ENCODE measurements at places on chromosomes 6 and 20. TPM values are rescaled to one million over a fixed set of nuclear protein-coding genes. Genes with fewer than 3 reads are reported as not detected.

DNA sequence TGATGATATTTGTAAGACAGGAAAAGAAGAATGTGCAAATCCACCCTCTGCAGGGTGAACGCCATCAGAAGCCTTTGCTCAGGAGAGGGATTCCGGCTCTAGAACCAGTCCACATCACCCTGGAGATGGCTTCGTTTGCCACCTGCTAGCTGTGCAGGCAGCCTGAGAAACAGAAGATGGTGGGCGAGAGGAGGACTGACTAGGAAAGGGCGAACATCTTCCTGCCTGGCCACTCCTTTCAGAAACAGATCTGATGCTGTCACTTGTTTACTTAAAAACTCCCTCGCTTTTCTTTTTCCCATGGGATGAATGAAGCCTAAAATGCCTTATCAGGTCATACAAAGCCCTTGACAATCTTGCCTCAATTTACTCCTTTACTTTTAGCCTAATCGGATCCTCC, 1.2 kb downstream of the PTPRA start:
- no peak for DNase-seq

DNA sequence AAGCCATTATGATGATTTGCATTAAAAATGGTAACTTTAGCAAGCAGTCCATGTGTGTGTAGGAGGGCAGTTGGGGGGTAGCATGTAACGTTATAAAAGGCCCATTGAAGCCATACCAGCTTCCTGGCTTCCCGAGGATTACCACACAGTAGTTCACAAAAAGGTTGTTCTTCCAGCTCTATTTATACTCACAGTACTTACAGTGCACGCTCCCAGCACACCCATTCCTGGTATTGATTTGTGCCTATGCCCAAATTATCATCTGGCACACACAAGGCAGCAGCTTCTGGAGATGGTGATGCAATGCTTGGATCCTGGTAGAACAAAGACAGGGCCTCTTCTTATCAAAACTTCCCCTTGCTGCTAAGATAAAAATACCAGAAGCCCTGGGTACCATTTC, 436.8 kb downstream of the HAO1 start:
- no peak for DNase-seq

DNA sequence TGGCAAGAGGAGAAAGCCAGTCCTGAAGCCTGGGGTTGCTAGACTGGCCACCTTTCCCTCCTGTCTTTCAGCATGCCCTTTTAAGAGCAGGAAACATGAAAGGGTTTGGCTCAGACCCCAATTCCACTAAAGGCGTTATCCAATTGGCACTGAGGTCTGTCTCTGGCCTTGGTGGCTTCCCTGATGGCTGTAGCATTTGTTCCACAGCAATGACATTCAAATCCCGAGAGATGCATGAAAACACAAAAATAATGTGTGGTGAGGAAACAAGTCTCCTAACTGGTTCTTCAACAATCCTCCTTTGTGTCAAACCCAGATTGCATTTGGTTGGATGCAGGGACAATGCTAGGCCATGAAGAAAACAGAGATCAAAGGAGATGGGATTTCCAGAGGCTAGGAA, 56.5 kb upstream of the ADTRP start:
- DNase-seq: no peak

Gene VIP
- 1.00 TPM for polyA plus RNA-seq

Gene PDYN
- 0.43 TPM for polyA plus RNA-seq

Gene COL19A1
- polyA plus RNA-seq: 3.1 TPM

Gene EYS
- 0.65 TPM for polyA plus RNA-seq

GRCh38 chr6:121630716-121631115, 195.3 kb downstream of the GJA1 start:
- no peak for DNase-seq

DNA sequence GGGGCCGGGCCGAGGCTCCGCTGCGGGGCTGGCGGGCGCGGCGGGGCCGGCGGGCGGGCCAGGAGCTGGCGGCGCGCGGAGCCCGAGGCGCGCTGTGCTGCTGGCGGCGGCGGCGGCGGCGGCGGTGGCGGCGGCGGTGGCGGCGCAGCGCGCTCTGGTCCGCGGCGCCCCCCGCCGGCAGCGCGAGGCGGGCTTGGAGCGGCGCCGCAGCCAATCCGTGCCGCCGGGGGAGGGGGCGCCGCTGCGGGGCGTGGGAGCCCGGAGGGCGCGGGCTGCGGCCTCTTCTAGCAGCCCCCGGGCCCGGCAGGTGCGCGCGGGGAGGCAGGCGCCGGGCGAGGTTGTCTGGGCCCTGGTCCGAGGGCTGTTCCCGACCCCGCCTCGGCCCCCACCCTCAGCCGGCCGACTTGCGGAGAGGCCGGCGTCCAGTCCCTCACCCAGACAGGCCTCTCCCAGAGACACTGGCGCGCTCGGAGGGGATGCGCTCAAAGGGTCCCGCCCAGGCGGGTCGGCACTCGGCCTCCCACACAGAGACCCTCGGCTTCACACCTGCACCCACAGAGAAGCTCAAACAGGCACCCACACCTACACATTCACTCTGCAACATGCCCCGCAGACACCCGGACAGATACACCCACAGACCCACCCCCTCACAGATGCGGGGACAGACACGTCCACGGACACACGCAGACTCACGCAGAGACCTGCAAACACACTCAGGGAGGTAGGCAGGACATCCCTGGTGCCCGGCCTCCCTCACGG, at the start of gene RIMS4:
Gene RIMS4, minus strand, starts transcription at position 156 of the 759 bp plus-strand sequence. CDS start 275 bp downstream, outside the sequence.
- no peak for DNase-seq

DNA sequence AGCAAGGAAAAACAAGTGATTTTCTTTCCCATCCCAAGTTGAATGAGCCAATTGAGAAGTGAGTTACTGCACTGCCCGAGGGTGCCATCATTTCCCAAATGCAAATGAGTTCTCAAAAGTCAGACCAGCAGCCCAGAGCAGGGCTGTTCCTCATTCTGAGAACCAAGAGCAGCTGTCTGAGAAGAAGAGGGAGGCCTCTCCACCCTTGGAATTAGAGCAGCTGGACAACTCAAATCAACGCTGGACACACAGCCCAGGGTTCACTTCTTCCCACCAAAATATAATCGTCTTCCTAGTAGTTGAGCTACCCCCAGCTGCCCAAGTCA, 4.6 kb upstream of the PREX1 start:
- no peak for DNase-seq

All from right renal cortex interstitium (tissue), 3 donors.